ENCODE measurements at places on chromosomes 3 and 15.

- no peak for DNase-seq
Measured at GRCh38 chr3:150360966-150361365, 47.1 kb upstream of the TSC22D2 start.

DNA sequence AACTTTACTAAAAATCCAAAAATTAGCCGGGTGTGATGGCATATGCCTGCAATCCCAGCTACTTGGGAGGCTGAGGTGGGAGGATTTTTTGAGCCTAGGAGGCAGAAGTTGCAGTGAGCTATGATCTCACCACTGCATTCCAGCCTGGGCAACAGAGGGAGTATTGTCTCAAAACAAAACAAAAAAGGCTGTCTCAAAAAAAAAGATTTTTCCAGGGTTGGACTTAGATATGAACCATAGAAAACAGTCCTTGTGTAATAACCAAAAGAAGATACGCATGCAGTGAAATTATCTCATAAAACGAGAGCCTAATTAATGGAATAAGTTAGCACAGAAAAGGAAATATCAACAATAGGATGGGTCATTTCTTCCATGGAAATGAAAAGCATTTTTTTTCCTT, 320.4 kb upstream of the RASGRP1 start:
- no peak for DNase-seq

DNA sequence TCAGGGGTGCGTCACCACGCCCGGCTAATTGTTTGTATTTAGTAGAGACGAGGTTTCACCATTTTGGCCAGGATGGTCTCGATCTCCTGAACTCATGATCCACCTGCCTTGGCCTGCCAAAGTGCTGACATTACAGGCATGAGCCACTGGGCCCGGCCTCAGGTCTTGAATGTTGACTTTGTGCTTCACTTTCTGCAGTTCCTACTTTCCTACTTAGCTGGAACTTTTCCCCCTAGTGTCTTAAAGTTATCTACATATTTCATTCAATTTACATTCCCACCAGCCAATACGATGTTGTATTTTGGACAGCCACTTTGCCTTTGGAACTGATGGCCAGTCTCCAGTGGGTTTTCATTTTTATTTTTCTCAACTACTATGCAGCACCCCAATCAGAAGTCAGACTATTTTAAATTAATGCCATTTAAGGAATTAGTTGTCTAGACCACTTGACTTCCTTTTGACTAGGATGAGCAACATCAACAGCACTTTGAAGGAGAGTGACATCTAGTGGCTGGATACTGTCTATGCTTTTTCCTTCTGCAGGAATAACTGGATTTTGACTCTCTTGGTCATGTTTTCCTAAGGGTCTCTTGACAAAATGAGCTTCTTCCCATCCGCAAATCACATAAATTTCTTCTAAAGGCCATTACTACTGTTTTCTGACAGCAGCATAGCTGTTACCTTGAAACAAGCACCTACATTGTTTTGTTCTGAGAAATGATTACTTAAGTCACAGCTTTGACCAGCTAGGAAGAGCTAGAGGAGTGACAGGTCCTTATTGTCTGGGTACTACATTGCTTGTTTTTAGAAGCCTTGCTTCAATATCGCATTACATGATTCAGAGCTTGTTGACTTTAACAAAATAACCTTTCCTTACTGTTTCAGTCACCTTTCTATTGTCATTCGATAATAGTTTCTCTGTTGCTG, 140.2 kb downstream of the ITPR1 start:
- DNase-seq: no peak

DNA sequence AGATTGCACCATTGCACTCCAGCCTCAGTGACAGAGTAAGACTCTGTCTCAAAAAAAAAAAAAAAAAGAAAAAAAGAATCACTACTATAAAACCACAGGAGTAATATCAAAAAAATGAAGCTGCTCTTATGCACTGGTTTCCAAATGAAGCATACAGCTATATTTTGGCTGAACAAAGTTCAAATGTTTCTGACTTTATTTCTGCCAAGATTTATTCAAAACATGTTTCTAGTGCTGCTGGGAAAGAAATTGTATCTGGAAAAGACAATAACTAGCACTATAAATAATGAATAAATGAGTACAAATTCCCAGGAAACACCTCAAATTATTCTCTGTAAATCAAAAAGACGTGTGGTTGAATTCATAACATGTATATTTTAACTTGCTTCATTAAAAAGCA, 102.5 kb upstream of the MME start:
- DNase-seq: no peak

- no peak for DNase-seq
Measured at GRCh38 chr15:75069301-75069925, 46.0 kb downstream of the PPCDC start.

DNA sequence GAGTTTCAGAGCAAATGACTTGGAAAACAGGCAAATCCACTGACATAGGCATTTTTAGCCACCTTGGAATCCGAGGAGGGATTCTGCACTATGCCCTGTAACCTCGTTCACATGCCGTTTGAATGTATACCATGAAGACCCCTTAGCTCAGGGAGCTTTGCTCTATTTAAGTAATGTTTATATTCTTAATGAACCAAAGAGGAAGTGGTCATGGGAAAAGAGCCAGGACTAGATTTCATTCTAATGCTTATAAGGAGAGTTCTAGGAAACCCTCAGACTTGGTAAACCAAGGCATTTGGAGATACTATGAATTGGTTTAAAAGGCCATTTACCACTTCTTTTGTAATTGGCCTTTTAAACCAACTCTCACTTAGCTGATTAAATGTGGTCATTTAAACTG, 178.9 kb downstream of the IGF1R start:
- no peak for DNase-seq

DNA sequence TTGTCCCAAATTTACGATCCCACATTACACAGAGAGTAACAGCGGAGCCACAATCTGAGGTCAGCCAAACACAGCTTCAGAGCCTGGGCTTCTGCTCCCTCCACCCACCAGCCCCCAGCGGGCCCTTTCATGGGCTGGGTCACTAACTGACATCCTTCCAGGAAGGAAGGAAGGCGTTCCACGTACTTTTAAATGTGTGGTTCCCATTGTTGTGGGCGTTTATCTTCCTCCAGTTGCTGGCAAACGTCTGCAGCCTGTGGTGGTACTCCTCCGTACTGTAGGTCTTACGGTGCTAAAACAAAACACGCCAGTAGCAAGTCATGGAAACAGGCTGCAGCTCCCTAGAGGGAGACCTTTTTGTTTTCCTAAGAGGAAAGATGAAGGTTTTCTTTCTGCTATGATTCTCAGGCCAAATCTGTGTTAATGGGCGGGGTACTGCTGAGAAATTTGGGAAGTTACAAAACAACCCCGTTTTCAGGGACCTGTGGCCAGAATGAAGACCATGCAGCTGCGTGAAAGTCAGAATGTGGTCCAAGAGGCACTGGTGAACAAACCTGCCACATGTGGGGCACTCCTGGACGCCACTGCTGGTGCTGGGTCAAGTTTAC, 7.6 kb downstream of the CTSH start:
- no peak for DNase-seq

GRCh38 chr3:104368760-104369159, 997.9 kb upstream of the ALCAM start:
- DNase-seq: no peak

- DNase-seq: no peak
Measured at GRCh38 chr3:163768048-163768447, 1310.2 kb downstream of the SI start.

- peak; percentile 99 for DNase-seq
Measured at GRCh38 chr3:49411968-49412631, at the start of the genes RHOA and TCTA. RHOA (minus strand) TSS chr3:49411976; CDS start chr3:49375589, 36,387 bp downstream. TCTA (plus strand) TSS chr3:49412423; CDS start chr3:49412427, 4 bp downstream.

GRCh38 chr3:51681453-51681852, 10.4 kb downstream of the TEX264 start:
- peak; percentile 58 for DNase-seq

GRCh38 chr3:157294953-157295352, 135.0 kb upstream of the CCNL1 start:
- DNase-seq: no peak

GRCh38 chr15:85615930-85616329, 178.8 kb downstream of the KLHL25 start:
- peak; percentile 15 for DNase-seq

- no peak for DNase-seq
Measured at GRCh38 chr3:47536221-47536891, 22.8 kb upstream of the ELP6 start.

GRCh38 chr15:83065431-83065830, 1.6 kb downstream of the BTBD1 start:
- no peak for DNase-seq

GRCh38 chr3:138389841-138390581, 41.6 kb downstream of the MRAS start:
- DNase-seq: no peak

- no peak for DNase-seq
Measured at GRCh38 chr3:100032243-100032642, 82.1 kb downstream of the FILIP1L start.

DNA sequence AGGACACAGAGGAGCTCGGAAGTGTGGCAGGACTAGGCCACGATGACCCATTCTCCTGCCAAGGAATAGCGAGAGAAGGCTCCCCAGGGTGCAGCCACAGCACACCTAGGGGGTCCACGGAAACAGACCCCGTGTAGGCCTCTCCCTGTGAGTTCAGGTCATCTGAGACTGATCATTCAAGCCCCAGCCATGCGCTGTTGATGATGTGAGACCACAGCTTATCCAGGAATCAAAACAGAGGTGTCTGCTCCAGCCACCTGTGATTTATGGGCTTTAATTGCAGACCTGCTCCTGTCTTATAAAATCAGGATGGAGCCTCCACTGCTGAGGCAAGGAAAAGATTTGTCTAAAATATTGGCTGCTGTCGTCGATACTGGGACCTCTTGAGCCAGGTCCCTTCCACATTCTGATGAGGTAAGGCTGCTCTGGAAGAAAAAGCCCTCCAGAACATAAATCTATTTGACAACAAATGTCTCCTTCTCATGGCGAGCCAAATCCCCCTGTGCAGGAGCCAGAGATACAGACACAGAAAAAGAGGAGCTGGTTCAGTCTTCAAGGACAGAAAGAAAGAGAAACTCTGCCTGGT, 186.7 kb downstream of the TJP1 start:
- DNase-seq: no peak

DNA sequence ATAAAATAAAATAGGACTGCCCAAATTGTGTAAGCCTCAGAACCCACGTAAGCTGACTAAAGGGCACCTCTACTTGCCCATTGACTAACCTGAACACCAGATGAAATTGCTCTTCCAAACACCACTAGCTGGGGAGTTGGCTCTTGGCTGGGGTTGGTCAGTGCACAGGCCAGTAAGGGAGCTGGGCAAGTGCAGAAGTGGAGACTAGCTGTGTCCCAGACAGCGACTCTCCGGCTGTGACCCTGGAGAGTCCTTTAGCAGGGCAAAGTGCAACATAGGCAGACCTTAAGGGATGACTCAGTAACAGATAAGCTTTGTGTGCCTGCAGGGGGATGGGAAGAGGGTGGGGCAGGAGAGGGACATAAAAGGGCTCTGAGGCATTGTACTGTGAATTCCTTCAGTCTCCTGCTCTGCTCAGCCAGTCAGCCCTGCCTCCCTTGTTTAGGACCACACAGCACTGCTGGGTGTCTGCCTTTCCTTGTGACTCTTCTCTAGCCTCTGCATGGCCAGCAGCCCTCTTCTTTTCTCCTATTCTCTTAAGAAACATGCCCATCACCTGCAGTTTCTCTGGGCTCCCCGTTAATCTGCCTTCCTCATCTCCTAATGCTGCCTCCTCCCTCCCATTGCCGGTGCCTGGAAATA, 13.2 kb downstream of the NR1I2 start:
- no peak for DNase-seq

DNA sequence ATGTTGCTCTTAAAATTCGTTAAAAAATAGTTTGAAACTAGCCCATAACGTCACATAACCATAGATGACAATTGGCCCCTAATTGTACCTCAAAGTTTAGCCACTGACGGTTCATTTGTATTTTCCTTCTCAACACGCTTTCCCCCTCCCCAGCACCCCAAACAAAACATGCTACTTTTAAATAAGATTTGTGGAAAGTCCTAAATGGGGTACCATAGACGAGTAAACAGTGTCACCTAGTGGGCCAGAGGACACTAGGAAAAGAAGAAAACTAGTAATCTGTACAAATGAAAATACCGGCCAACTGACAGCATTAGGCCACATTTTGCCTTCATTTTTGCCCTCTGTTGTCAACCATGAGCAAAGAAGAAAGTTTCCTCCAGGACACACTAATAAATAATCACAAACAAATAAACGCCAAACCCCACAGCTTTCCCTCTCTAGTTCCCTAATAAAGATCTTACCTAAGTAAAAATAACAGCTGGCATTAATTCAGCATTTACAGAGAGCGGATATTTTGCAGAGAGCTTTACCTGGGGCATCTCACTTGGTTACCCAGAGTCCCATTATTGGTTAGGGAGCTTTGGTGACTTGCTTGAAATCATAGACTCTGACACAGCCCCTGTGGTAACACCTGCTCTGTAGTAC, 175.1 kb upstream of the ATP11B start:
- no peak for DNase-seq
